Adrenal gland (tissue), 19 donors: ENCODE measurements at places on chromosomes 16 and 17.

GRCh38 chr16:31008149-31008548, 2.3 kb downstream of the STX1B start:
- H3K27ac ChIP-seq: no peak overlapping the region
- peaks cover 19% of the 10 kb centered on the region for H3K27me3 ChIP-seq

- no peaks in the 10 kb centered on the region for H3K27me3 ChIP-seq
- no peaks in the 10 kb centered on the region for H3K36me3 ChIP-seq
- H3K27ac ChIP-seq: no peak overlapping the region
- peaks cover 7% of the 10 kb centered on the region for H3K4me1 ChIP-seq
- no peak overlapping the region for H3K4me3 ChIP-seq
- peak; percentile 81 for DNase-seq
Measured at GRCh38 chr17:7356072-7356549, 1.2 kb downstream of the TMEM95 start.

- H3K4me1 ChIP-seq: no peaks in the 10 kb centered on the region
- H3K27ac ChIP-seq: peak overlapping the region; percentile 27
- DNase-seq: no peak
- no peaks in the 10 kb centered on the region for H3K36me3 ChIP-seq
- H3K4me3 ChIP-seq: no peak overlapping the region
- H3K27me3 ChIP-seq: peaks cover 14% of the 10 kb centered on the region
Measured at GRCh38 chr16:66364959-66365306, 1.6 kb upstream of the CDH5 start.

GRCh38 chr17:60039114-60039846, 39.4 kb downstream of the HEATR6 start:
- H3K4me3 ChIP-seq: no peak overlapping the region
- DNase-seq: no peak
- no peak overlapping the region for H3K27ac ChIP-seq
- peaks cover 17% of the 10 kb centered on the region for H3K36me3 ChIP-seq
- H3K27me3 ChIP-seq: no peaks in the 10 kb centered on the region

- no peaks in the 10 kb centered on the region for H3K4me1 ChIP-seq
- DNase-seq: peak; percentile 44
- no peaks in the 10 kb centered on the region for H3K27me3 ChIP-seq
- H3K27ac ChIP-seq: no peak overlapping the region
Measured at GRCh38 chr17:76252040-76252954, 12.0 kb upstream of the RNF157 start.

DNA sequence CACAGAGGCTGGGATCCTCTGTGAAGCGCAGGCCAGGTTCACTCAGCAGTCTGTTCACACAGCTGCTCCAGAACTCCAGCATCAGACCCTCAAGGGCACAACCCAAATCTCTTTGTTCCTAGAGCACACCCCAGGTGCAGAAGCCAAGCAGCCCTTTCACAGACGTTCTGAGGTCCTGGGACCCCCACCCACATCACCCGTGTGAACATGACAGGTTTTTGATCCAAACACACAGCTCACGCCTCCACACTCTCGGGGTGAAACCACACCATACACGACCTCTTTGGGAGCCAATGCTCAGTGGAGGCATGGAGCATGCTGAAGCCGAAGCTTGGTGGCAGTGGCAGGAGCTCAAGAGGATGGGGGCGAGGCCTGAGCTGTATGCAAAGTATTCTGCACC, 97.4 kb downstream of the ZNF778 start:
- no peak for DNase-seq
- H3K4me3 ChIP-seq: no peak overlapping the region
- peaks cover 9% of the 10 kb centered on the region for H3K36me3 ChIP-seq
- peaks cover 73% of the 10 kb centered on the region for H3K4me1 ChIP-seq

- no peaks in the 10 kb centered on the region for H3K27me3 ChIP-seq
- H3K27ac ChIP-seq: no peak overlapping the region
- DNase-seq: no peak
- H3K4me1 ChIP-seq: no peaks in the 10 kb centered on the region
- H3K4me3 ChIP-seq: no peak overlapping the region
Measured at GRCh38 chr16:57915811-57916488, 55.0 kb downstream of the CNGB1 start.

DNA sequence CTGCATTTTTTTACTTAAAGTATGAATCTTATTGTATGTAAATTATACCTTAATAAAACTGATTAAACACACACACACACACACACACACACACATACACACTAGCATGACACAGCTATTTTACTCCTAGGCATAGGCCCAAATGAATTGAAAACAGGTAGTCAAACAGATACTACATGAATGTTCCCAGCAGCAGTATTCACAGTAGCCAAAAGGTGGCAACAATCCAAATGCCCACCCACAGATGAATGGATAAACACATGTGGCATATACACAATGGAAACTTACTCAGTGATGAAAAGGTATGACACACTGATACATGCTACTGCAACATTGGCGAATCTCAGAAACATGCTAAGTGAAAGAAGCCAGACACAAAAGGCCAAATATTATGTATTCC, 223.5 kb downstream of the CYB561 start:
- H3K4me1 ChIP-seq: no peaks in the 10 kb centered on the region
- no peak overlapping the region for H3K27ac ChIP-seq
- no peak overlapping the region for H3K4me3 ChIP-seq

- peaks cover 8% of the 10 kb centered on the region for H3K4me1 ChIP-seq
- no peaks in the 10 kb centered on the region for H3K36me3 ChIP-seq
- no peak overlapping the region for H3K4me3 ChIP-seq
- DNase-seq: no peak
- no peak overlapping the region for H3K27ac ChIP-seq
Measured at GRCh38 chr17:81993729-81994592, 16.5 kb downstream of the ASPSCR1 start.

DNA sequence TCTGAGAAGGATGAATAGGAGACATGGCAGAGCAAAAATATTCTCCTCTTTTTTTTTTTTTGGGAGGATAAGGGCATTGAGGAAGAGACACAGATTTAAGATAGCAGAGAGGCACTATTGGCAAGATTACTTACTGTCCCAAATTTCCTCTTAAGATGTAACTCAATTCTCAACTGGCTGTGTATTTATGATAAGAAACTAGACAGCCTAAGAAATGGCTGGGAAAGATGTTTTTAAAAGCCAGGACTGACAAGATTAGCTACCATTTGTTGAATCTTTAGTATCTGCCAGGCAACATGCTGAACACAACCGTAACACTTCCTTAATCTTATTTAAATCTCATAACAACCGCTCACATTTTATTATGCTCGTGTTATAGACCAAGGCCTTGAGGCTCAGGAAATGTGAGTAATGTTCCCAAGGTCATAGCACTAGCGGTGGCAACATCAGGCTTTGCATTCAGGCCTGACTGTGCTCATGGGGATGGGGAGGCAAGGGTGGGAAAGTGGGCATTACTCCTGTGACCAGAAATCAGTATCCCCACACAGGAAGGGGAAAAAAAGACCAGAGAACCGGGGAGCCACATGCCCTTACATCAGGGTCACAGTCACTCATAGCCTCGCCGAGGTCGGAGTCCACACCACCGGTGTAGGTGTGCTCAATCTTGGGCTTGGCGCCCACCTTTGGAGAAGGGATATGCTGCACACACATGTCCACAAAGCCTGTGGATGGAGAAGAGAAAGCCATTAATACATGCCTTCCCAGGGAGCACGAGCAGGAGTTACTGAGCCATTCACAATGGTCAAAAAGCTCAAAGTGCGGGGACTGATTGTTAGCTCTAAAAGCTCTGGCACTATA, 15.6 kb downstream of the HIGD1B start:
- H3K27ac ChIP-seq: no peak overlapping the region
- no peaks in the 10 kb centered on the region for H3K36me3 ChIP-seq
- peak; percentile 33 for DNase-seq

- DNase-seq: no peak
- no peaks in the 10 kb centered on the region for H3K4me1 ChIP-seq
- no peaks in the 10 kb centered on the region for H3K36me3 ChIP-seq
- no peak overlapping the region for H3K4me3 ChIP-seq
Measured at GRCh38 chr17:74619077-74619673, 4.4 kb downstream of the CD300E start.

- no peaks in the 10 kb centered on the region for H3K27me3 ChIP-seq
- H3K4me3 ChIP-seq: no peak overlapping the region
- no peak for DNase-seq
- H3K27ac ChIP-seq: no peak overlapping the region
Measured at GRCh38 chr17:45846223-45846622, 1.5 kb downstream of the SPPL2C start.

DNA sequence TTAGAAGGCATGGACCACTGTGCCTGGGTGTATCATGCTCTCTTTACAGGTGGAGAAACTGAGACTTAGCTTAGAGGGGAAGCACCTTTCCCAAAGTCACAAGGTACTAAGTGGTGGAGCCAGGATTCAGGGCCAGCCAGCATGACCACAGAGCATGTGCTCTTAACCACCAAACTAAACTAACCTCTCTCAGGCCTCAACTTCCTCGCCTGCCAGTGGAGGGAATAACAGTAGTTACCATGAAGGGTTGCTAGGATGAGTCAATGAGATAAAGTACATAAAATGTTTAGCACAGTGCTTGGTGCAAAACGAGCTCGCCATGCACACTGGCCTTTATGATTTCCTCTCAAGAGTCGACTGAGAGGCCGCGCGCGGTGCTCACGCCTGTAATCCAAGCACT, 6.4 kb upstream of the MYO1C start:
- no peaks in the 10 kb centered on the region for H3K36me3 ChIP-seq
- no peak for DNase-seq
- H3K4me1 ChIP-seq: no peaks in the 10 kb centered on the region
- no peak overlapping the region for H3K4me3 ChIP-seq
- no peaks in the 10 kb centered on the region for H3K27me3 ChIP-seq
